ENCODE measurements at places on chromosomes 5 and 9. TPM values are rescaled to one million over a fixed set of nuclear protein-coding genes. Genes with fewer than 3 reads are reported as not detected.

ZBED3 gene
- total RNA-seq: 0.90 TPM

SPATA31A3 gene
- not detected for total RNA-seq

MCCC2 gene
- total RNA-seq: 16.8 TPM

ROPN1L gene
- 0.45 TPM for total RNA-seq

MAMDC2 gene
- total RNA-seq: 10.2 TPM

PDLIM4 gene
- 63.1 TPM for total RNA-seq

SVEP1 gene
- 0.66 TPM for total RNA-seq

DMRTA1 gene
- 0.19 TPM for total RNA-seq

NR6A1 gene
- 0.36 TPM for total RNA-seq

PAPPA gene
- 0.09 TPM for total RNA-seq

SSNA1 gene
- 110 TPM for total RNA-seq

CARD9 gene
- 0.27 TPM for total RNA-seq

COL5A1 gene
- 67.9 TPM for total RNA-seq

SUSD3 gene
- total RNA-seq: 0.09 TPM

OTP gene
- not detected for total RNA-seq

ZNF883 gene
- total RNA-seq: 0.09 TPM

QRFP gene
- total RNA-seq: not detected

SLC25A2 gene
- total RNA-seq: 0.09 TPM

PCDHB10 gene
- total RNA-seq: 1.0 TPM

SHLD3 gene
- 3.6 TPM for total RNA-seq

PRDM9 gene
- total RNA-seq: not detected

HTR4 gene
- not detected for total RNA-seq

OR13C8 gene
- total RNA-seq: not detected

NTNG2 gene
- total RNA-seq: 0.28 TPM

PPP2R2B gene
- not detected for total RNA-seq

ADAMTS2 gene
- total RNA-seq: 41.0 TPM

FAF2 gene
- 36.1 TPM for total RNA-seq

LARP1 gene
- 38.0 TPM for total RNA-seq

COMMD10 gene
- total RNA-seq: 38.9 TPM

PTPN3 gene
- total RNA-seq: 2.8 TPM
